PC-3 (cell line): ENCODE measurements at places on chromosomes 1 and 21. TPM values are rescaled to one million over a fixed set of nuclear protein-coding genes. Genes with fewer than 3 reads are reported as not detected.

DNA sequence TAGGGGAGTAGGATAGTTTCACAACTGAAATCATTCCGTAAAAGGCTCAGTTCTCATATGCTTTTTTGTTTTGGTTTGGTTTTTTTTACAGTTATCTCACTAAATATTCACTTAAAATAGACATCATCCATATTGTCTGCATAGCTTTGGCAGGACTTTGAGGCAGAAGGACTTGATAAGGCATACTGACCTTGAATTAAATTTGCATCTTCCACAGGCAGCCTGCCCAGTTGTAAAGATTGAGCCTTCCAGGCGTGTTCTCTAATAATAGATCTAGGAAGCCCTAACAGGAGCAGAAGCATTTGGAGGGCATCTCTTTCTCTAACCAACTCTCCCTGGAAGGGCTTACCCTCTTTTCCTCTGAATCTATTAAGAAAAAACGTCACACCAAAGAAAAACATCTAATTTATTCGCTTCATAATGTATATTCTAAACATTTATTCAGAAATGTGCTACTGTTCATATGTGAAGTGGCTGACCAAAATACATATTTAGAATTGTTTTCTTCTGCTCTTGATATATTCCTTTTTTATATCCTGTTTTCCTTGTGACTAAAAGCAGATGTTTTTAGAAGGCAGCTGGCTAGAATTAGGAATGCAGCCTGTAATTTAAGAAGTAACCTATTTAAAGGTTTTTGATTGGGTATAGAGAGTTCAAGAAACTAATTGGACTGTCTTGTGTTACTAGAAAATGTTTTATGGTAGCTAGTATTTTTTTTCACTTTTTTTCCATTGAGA is 20.2 kb downstream of the DESI2 start:
- peaks cover 2% of the 10 kb centered on the region; the same call in 1 of the 2 replicates for H3K36me3 ChIP-seq
- DNase-seq, result no peak
- no peaks in the 10 kb centered on the region for H3K27me3 ChIP-seq
- H3K4me3 ChIP-seq, result no peak overlapping the region
- 0 out of 2 replicates have a peak, but pooled peaks cover 3% of the 10 kb centered on the region for H3K4me1 ChIP-seq

- DNase-seq, result no peak
- H3K27ac ChIP-seq, result no peak overlapping the region
- H3K4me1 ChIP-seq, result no peaks in the 10 kb centered on the region
- H3K4me3 ChIP-seq, result no peak overlapping the region
- H3K27me3 ChIP-seq, result no peaks in the 10 kb centered on the region
- H3K36me3 ChIP-seq, result no peaks in the 10 kb centered on the region
Observed at GRCh38 chr1:192941722-192942411, 117.3 kb downstream of the UCHL5 start.

- no peaks in the 10 kb centered on the region for H3K27me3 ChIP-seq
- no peak overlapping the region for H3K27ac ChIP-seq
- no peak for DNase-seq
- no peaks in the 10 kb centered on the region for H3K36me3 ChIP-seq
- no peak overlapping the region for H3K4me3 ChIP-seq
- H3K4me1 ChIP-seq, result no peaks in the 10 kb centered on the region
Observed at GRCh38 chr1:24528744-24529143, 26.1 kb downstream of the RCAN3 start.

DNA sequence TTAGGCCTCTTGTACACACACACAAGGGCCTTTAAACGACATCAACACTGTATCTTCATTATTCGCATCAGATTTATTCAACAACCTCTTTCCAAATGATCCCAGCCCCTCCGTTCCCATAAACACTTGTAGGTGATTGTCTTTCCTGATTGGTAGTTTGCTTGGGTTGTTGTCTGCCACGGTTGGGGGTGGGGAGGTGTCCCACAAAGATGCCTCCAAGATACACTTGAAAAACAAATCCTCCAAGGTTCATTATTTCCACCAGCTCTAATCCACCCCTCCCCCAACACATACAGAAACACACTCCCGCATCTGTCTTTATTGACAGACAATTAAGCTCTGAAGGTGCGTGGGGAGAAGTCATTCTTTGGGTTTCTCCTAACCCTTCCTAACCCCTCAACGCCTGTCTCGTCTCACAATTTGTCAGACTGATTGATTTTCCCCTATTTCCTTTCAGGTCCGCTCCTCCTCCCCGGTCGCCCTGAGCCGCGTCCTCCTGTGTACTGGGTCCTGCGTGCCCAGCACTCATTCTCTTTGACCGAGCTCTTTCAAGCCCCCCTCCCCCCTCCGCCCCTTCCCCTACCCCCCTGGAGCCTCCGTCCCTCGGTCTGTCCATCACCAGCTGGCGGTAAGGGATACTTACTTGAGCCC is 1.4 kb downstream of the WDR26 start:
- H3K27ac ChIP-seq, result no peak overlapping the region
- H3K36me3 ChIP-seq, result peaks cover 12% of the 10 kb centered on the region
- H3K27me3 ChIP-seq, result no peaks in the 10 kb centered on the region
- DNase-seq, result no peak

- no peak overlapping the region for H3K4me3 ChIP-seq
- H3K4me1 ChIP-seq, result no peaks in the 10 kb centered on the region
- DNase-seq, result no peak
- no peaks in the 10 kb centered on the region for H3K36me3 ChIP-seq
Observed at GRCh38 chr1:239287296-239287695, 99.1 kb upstream of the CHRM3 start.

Gene UQCRHL
- total RNA-seq, result 8.7 and 11.2 TPM in 2 replicates

DNA sequence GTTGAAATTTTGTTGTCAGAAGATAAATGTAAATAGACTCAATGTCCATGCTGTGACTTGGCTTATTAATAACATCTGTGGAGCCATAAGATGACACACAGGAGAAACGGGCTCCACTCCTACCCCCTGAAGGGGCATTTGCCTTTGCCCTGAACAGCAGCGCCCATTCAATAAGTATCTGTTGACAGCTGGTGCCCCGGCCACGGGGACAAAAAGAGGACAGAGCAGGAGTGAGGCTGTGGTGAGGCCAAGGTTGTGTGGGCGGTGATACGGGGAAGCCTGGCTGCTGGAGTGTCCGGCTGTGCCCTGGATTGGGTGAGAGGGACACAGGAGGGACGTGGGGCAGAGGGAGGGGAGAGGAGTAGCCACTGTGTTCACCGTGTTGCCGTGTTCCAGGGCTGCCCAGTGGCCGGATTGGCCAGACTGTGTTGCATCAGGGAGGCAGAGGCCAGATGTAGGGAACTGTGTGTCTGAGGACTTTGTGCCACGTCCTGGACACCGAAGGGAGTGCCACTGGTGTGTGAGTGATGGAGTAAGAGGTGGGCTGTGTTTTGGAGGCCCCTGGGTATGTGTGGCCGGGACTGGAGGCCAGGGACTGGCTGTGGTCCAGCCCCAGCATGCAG is 15.1 kb downstream of the PRMT2 start:
- H3K4me3 ChIP-seq, result no peak overlapping the region
- no peaks in the 10 kb centered on the region for H3K27me3 ChIP-seq
- H3K36me3 ChIP-seq, result peaks cover 81% of the 10 kb centered on the region
- no peak for DNase-seq
- H3K27ac ChIP-seq, result no peak overlapping the region
- H3K4me1 ChIP-seq, result no peaks in the 10 kb centered on the region

- H3K36me3 ChIP-seq, result peaks cover 48% of the 10 kb centered on the region
- H3K27ac ChIP-seq, result no peak overlapping the region
- no peak overlapping the region for H3K4me3 ChIP-seq
- DNase-seq, result no peak
Observed at GRCh38 chr21:36710729-36711048, 11.8 kb downstream of the SIM2 start.

Gene PRELP
- total RNA-seq, result not detected in 2 replicates

Gene S100A3
- 4.6 and 7.9 TPM in 2 replicates for total RNA-seq

DNA sequence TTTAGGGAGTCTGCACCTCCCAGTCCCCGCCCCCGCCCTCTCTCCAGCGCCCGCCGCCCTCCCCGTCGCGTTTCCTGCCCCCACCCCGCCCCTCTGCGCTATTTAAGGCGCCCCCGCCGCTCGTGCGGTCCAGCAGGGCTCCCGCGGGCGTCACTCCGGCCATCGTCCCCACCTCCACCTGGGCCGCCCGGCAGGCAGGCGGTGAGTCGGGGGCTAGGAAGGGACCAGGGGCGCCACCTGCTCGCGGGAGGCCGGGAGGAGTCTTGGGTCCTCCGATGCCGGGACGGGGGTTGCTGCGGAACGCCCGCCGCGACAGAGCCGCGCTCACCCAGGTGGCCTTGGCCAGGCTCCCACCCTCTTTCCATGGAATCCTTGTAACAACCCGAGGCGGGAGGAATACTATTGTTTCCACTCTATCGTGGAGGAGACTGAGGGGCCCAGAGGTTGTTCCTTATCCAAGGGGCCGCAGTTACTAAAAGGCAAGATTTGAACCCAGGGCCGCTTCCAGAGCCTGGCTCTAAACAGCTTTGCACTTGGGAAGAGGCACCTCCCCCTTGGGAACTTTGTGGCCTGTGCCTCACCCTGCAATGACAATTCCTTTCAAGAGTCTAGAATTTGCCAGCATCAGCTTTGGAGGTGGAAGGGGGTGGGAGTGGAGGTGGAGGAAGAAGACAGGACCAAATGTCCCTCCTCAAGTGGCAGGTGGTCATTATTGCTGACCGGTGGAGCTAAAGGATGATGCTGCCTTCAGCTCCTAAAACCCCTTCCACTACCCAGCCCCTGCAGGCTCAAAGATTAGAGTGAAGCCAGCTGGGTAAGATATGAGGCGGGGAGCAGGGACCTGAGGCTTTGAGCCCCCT is at the start of gene GJA4:
Gene GJA4 (plus strand): TSS at position 132 of the 860 bp plus-strand sequence. CDS start 1,215 bp downstream, outside the sequence.
- no peaks in the 10 kb centered on the region for H3K4me1 ChIP-seq
- no peaks in the 10 kb centered on the region for H3K36me3 ChIP-seq
- H3K27me3 ChIP-seq, result no peaks in the 10 kb centered on the region
- no peak within 1 kb of the TSS for H3K27ac ChIP-seq
- DNase-seq, result no peak
- no peak within 1 kb of the TSS for H3K4me3 ChIP-seq

Gene NPHS2
- total RNA-seq, result not detected in 2 replicates

DNA sequence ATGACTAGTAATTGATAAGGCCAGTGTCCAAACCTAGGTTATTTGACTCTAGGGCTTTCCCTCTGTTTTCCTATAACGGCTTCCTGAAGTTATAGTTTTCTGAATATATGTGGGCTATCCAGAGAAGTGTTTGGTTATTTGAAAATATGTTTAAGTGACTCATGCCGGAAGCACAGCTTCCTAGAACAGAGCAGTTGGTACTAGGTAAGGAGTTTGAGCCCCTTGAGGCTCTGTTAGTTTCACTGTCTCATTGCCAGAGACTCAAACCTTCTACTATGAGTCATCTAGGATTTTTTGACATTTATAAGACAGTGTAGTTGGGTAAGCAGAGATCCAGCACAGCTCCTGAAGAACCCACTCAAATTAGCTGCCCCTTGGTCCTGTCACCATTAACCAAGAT is 27.1 kb upstream of the LEPR start:
- peaks cover 20% of the 10 kb centered on the region for H3K4me1 ChIP-seq
- no peaks in the 10 kb centered on the region for H3K36me3 ChIP-seq
- H3K27ac ChIP-seq, result no peak overlapping the region
- peak; percentile 83 for DNase-seq
- no peak overlapping the region for H3K4me3 ChIP-seq

DNA sequence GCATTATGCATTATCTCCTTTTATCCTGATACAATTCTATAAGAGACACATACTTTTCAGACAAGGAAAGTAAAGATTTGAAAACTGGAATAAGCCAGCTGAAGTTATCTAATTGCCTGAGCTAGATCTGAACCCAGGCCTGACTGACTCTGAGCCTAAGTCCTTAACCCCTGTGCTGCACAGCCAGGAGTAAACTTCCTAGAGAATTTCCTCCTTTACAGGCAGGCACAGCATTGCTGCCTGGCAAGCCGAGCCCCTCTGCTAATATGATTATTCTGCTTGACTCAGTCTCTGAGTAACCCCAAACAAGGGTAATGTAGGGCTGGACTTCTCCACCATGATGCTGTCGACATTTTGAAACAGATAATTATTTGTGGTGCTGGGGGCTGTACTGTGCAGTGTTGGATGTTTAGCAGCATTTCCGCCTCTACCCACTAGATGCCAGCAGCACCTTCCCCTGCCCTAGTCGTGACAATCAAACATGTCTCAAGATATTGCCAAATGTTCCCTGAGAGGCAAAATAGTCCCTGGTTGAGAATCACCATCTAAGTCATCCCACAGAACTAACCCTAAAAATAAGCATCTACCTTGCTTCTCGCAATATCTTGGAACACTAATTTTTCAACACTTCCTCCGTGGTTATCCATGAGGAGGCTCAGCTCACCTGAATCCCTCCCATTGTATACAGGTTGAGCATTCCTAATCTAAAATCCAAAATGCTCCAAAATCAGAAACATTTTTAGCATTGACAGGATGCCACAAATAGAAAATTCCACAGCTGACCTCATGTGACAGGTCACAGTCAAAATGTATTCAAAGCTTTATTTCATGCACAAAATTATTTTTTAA is 18.5 kb downstream of the CAMK1G start:
- no peak overlapping the region for H3K4me3 ChIP-seq
- DNase-seq, result peak; percentile 78
- H3K27ac ChIP-seq, result no peak overlapping the region

Gene IFNAR2
- 2.1 and 7.1 TPM in 2 replicates for total RNA-seq

DNA sequence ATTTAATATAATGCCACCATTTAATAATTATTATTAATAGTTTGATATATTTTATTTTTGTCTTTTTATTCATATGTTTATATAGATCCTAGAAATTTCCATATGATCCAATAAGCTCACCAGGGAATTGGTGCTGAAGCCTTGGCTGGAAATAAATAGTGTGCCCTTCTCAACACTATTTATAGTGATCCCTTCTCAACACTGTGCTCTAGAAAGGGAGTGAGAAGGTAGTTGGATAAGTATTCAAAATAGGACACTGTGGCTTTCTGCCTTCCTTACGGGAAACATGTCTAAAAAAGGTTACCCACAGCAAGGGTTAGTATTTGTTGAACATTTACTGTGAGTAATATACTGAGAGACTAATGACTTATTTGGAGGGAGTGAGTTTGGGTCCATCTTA is 496.1 kb downstream of the NEGR1 start:
- no peak for DNase-seq
- H3K27ac ChIP-seq, result no peak overlapping the region
- H3K27me3 ChIP-seq, result no peaks in the 10 kb centered on the region
- no peak overlapping the region for H3K4me3 ChIP-seq

Gene RPF1
- 83.0 and 85.8 TPM in 2 replicates for total RNA-seq

GRCh38 chr1:177346790-177347359 is 176.1 kb downstream of the BRINP2 start:
- DNase-seq, result no peak
- no peaks in the 10 kb centered on the region for H3K4me1 ChIP-seq
- no peaks in the 10 kb centered on the region for H3K36me3 ChIP-seq
- H3K4me3 ChIP-seq, result no peak overlapping the region
- H3K27ac ChIP-seq, result no peak overlapping the region

Gene USH2A
- total RNA-seq, result not detected in 2 replicates
